ENCODE measurements at places on chromosomes 7 and 10.

GRCh38 chr7:47572939-47573757, 8.8 kb downstream of the TNS3 start:
- no peak for DNase-seq

GRCh38 chr7:101567230-101567629, 61.9 kb downstream of the MYL10 start:
- DNase-seq, result no peak

DNA sequence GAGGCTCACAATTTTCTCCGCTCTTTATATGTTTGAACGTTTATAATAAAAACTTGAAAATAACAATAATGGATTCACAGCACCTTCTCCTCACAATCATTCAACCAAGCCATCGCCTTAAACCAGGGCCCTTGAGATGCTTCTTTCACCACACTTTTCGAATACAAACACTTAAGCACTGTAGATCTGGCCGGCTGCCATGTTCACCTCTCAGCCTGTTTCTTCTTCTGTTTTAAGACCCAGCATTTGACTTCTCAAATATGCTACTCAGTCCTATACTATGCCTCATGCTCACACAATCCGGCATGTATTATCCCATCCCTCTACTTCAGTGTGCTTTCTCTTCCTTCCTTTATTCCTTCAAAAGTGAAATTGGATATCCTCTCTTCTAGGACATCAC, 280.6 kb downstream of the TFEC start:
- no peak for DNase-seq

- DNase-seq, result no peak
These were observed 61.8 kb downstream of the OAT start for GRCh38 chr10:124356701-124357560.

GRCh38 chr7:151125470-151125845, 39.2 kb downstream of the AGAP3 start:
- no peak for DNase-seq

- no peak for DNase-seq
These were observed 20.5 kb downstream of the NOM1 start for GRCh38 chr7:156969972-156970420.

DNA sequence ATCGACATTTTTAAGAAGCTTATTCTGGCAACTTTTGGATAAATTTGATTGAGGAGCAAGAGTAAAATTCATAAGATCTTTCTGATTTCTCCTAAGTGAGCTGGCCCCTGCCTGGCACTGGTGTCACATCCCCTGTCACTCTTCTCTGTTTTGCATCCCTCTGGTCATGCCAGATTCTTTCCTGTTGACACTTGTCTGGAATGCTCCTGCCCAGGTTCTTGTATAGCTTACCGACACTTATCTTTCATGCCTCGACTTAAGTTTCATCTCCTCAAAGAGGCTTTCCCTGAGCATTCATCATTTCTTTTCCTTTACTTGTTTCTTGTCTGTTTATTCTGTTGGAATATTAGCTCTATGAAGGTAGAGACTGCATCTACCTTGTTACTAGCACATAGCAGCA, 22.2 kb upstream of the AASS start:
- no peak for DNase-seq

DNA sequence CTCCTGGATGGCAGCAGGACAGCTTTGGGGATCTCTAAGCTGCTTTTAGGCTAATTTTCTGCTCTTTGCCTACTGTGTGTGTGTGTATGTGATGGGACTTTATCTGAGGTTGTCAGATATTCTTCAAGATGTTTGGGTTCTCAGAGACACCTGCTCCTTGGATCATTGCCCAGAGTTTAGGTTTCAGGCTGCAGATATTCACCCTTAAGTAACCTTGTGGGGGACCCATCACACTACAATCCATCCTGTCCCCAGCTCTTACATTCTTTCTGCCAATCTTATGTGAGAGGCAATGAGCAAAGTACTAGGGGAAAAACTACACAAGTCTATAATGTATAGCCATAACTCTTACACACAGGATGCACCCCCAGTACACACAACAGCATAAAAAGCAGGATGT, 263.0 kb upstream of the ZWINT start:
- no peak for DNase-seq
